ENCODE measurements at places on chromosomes 3 and 15. TPM values are rescaled to one million over a fixed set of nuclear protein-coding genes. Genes with fewer than 3 reads are reported as not detected.

DNA sequence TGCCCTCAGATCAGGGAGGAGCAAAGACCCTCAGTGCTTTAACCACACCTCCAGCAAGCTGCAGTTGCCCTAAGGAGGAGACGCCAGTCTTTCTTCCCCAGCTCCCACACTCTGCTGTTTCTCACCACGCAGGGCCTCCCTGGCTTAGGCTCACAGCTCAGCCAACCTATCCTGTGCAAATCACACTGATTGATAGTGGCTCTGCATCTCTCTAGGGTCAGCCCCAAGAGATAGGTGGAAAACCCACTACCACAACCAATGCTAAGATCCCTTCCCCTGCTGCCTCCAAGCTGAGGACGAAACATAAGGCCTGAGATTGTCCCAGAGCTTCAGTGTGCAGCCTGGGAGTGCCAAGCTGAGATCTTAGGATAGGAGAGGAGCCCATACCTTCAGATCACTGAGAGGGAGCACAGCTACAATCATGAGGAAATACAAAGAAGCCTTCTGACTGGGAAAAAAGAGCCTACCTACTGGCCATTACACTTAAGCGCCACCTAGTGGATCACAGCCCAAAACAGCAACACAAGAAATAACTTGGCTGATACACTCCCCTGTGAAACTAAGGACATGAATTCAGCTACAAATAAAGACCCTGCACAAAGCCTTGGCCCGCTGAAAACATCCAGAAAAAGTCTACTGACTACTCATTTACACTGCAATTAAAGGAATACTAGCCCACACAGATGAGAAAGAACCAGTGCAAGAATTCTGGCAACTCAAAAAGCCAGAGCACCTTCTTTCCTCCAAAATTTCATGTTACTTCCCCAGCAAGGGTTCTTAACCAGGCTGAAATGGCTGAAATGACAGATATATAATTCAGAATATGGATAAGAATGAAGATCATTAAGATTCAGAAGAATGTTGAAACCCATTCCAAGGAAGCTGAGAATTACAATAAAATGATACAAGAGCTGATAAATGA is 271.5 kb upstream of the DCBLD2 start:
- no peak for DNase-seq

DNA sequence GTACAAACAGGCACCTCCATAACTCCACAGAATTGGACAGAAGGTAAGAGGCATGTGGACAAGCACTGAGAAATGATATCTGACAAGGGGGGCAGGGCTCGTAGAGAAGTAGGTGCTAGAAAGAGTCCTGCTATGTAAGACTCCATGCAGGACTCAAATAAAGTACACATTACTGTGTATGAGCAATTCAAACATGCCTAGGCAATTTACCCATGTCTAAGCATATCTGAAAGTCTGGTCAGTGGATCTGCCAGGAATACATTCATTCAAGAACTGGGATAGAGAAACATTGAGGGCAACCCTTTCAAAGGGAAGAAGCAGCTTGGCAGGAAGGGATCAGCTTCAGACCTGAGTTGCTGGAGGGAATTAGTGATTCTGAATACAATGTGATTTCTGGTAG is 174.1 kb upstream of the MCTP2 start:
- no peak for DNase-seq

- no peak for DNase-seq
Measured at GRCh38 chr15:40118473-40118872, 9.8 kb upstream of the BMF start.

- DNase-seq, result no peak
Measured at GRCh38 chr3:17580901-17581300, 161.5 kb downstream of the TBC1D5 start.

DNA sequence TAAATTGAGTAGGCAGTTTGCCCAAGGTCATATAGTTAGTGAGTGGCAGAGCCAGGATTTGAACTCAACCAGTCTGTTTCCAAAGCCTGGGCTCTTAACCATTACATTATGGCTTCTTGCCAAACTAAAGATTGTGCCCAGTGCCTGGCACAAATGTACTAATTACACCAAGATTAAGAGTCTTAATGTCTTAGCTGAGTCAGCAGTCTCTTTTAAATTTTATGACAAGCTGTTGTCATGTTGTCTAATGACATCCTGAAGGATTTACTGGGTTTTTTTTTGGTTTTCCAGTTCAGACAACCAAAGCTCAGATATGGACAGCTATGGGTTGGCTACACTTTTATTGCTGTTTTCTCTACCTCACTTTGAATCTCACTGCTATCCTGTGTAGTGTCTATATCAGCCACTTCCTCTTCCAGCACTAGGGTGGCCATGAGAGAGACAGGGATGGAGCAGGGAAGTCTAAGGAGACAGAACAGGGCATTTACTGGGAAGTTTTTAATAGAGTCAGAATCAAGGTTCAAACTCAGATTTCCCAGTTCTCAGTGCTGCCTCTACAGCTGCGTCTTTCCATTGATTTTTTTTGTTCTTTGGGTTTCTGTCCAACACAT is 10.5 kb downstream of the FBXL2 start:
- no peak for DNase-seq

DNA sequence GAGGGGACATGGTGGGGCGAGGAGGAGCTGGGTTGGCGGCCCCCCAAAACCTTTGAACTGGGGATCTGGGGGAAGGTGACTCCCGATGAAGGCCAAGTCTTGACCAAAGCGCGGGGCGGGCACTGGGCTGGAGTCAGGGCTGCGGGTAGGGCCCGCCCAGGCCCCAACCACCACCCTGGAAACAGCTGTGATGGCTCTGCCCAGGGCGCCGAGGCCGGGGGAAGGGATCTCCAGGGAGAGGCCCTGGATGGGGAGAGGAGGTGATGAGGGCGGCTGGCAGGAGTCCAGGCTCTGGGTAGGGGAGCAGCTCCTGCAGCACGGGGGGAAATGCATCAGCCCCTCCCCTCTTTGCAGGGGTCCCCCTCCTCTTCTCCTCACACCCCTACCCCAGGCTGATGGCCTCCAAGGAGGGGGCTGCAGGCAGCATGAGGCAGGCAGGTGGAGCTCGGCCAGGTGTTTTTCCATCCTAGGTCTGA is 5.9 kb upstream of the C15orf39 start:
- no peak for DNase-seq

- DNase-seq, result no peak
Measured at GRCh38 chr15:56797720-56798275, 64.5 kb upstream of the ZNF280D start.

DNA sequence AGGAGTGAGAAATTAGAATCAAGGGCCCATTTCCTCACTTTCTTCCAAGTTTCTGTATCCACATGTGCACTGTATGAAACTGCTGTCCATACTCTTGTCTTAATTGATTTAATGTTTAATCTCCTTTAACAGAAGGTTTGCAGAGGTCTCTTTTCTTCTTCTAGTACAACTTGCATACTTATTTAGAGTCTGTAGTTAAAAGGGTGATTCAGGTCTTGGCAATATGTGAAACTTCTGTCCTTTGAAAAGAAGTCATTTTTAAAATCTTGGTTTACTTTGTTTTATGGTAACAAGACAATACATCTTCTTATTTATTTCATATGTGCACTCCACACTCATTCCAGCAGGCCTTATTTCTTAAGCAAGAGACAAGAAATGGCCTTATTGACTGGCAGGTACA is 25.8 kb downstream of the TMEM45A start:
- DNase-seq, result no peak

DNA sequence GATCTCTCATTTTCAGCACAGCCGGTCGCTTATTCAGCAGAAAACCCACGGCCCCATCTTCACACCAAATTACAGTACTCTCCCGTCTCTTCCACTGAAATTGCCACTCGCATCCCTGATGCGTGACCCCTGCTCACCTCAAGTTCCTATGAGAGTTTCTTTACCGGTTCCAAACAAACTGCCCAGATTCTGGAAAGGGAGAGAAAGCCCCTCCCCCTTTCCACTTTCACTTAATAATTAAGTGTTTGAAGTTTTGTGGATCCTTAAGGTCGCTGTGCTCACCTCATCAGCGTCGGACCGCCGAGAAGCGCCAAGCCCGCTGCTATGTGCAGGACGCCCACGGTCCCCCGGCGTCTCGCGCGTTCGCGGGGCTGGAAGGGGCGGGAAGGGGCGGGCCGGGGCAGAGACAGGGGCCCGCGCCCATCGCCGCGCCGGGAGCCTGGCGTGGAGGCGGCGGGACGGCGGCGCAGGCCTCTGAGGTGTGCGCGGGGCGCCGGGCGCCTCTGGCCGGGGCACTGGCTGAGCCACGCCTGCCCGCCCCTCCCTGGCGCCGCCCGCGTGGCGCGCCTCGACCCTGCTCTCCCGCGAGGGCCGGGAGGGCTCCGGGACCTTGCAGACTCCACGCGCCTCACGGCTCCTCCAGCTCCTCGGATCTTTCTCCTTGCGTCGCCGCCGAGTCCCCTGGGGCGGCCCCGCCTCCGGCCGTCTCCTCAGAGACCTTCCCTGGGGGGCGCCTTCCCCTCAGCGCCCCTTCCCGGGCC is at the start of gene GPR156:
Gene GPR156 (minus strand): TSS at position 476 of the 761 bp plus-strand sequence. CDS start 41,124 bp downstream, outside the sequence.
- no peak for DNase-seq

- no peak for DNase-seq
Measured at GRCh38 chr15:44536302-44536961, 515 bp upstream of the EIF3J start.

DNA sequence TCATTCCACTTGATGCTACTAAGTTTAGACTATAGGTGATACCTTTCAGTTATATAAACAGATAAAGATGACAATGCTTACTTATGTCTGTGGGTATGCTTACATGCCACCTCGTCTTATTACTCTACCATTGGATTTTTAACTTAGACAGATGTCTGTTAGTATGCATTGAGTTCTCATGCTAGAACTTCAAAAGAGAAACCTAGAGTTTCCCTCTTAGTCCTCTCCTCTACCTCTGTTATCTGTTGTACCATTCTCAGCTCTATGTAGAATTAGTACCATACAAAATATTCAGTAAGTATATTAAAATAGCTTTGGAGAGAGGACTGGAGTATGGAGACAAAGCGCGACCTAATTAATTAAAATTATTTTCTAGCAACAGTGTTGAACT is 111.3 kb downstream of the BBX start:
- DNase-seq, result no peak

DNA sequence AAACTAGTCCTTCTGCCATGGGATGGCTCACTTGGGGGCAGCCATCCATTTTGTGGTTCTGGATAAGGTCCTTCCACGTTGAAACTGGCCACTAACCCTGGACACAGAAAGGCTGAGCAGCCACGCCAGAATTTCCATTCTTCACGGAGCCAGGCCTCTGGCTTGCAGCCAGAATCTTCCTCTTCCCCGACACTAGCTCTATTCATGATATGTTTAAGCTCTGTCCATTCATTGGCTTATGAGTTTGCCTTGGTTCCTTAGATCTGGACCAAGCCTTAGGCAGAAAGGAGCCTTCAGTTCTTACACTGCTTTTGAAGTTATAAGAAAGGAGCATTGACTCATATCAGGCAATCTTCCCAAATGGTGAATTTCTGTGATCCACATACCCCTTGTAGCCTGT is 288.4 kb upstream of the GOLGA6L4 start:
- DNase-seq, result no peak

Gene CPLX3
- 0.19 TPM for total RNA-seq

Gene FBLN2
- total RNA-seq, result 13.7 TPM
